ENCODE measurements at places on chromosomes 1 and 21. TPM values are rescaled to one million over a fixed set of nuclear protein-coding genes. Genes with fewer than 3 reads are reported as not detected.

GRCh38 chr1:178581351-178582303, 68.7 kb downstream of the TEX35 start:
- no peak for DNase-seq

- no peak for DNase-seq
These were observed 634.4 kb downstream of the MATN1 start for GRCh38 chr1:30089024-30089430.

GRCh38 chr1:97385536-97386277, 535.1 kb downstream of the DPYD start:
- no peak for DNase-seq

DNA sequence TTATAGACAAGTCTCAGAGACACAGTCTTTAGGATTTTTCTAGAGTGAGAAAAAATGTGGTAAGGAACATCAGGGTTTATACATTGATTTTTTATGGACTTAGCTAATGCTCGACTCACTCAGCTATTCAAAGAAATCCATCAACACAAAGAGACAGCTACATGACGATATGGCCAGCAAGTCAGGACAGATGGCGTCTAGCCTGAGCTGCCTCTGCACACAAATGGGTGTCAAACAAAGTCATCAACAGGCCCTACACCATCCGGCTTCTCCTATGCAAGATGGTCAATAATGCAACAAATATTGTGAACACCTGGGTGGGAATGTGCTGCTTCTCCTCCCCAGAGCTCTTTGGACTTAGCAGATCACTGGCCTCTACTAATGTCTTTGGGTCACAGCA, 13.3 kb upstream of the ERICH3 start:
- DNase-seq: no peak

- DNase-seq: no peak
These were observed 756 bp upstream of the RBM34 start for GRCh38 chr1:235161685-235162327.

DNA sequence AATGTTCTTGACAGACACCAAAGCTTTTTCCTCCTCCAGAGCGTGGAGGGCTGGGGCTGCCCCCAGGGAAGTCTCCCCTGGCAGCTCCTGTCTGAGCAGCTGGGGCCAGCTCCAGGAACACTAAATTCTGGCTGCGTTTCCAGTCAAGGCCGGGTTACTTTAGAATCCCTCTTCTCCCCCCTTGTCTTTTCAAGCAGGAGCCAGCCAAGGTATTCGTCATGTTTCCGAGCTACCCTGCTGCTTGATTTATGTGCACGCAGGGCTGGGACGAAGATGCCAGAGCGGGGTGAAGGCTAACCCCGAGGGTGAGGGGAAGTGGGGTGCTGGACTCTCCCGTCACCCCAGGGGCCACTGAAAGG, 68.1 kb upstream of the ANGPTL1 start:
- DNase-seq: peak; percentile 27

- no peak for DNase-seq
These were observed 13.9 kb downstream of the MEF2D start for GRCh38 chr1:156486421-156487344.

The C1orf116 gene
- total RNA-seq: under 0.01 TPM

The PRMT6 gene
- 15.4 TPM for total RNA-seq
